ENCODE measurements at places on chromosomes 1 and 21.
A peak's percentile ranks its signal among the peaks of the same experiment; 100 is the strongest.

DNA sequence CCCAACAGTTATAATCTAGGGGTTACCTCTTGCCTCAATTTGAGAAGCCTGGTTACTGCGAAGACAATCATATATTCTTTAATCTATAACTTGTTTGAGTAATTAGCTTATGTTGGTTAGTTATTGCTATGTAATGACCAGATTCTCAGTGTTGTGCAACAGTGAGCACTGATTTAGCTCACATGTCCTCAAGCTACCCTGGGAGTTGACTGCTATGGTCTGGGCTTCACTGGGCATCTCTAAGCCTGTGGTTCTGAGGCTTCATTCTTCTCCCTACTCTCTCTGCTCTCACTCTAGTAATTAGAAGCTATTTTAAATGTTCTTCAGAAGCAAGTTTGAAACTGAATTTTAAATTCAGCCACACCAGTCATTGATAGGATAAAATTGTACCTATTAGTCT, 371.8 kb downstream of the PBX1 start:
- DNase-seq, result no peak

- DNase-seq, result no peak
Measured at GRCh38 chr21:14762327-14762726, 216.2 kb upstream of the SAMSN1 start.

DNA sequence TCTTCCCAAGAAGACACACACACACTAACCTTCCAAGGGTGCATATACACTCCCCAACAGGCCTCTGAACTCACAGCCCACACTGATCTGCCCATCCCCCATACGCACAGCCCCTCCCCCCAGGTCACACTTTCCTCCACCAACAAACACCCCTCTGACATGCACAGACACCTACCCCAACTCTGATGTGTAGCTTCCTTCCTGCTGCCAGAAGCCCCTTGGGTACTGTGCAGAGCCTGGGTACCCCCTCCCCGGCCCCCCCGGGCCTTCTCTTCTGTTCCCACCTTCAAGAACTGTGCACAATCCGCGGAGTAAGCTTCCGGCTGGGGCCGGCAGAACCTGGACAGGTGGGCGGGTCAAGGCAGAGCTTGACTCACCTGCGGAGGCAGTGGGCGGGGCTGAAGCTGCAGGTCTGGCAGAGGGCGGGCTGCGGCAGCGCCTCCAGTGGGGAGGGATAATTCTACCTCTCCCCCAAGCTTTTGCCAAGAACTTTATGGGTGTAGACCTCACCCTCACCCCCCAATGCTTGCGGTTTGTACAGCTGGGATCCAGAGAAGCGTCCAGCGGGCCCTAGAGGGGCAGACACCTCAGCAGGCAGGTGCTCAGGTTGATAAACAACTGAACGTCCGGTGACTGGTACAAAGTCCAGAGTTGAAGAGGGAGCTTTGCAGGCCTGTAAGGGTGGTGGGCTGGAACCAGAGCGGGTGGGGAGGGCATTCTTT, at the start of gene C1orf210:
TSS of gene C1orf210 (minus strand) at position 313 of the 722 bp plus-strand sequence. CDS start 2,311 bp downstream, outside the sequence.
- peak; percentile 81 for DNase-seq

DNA sequence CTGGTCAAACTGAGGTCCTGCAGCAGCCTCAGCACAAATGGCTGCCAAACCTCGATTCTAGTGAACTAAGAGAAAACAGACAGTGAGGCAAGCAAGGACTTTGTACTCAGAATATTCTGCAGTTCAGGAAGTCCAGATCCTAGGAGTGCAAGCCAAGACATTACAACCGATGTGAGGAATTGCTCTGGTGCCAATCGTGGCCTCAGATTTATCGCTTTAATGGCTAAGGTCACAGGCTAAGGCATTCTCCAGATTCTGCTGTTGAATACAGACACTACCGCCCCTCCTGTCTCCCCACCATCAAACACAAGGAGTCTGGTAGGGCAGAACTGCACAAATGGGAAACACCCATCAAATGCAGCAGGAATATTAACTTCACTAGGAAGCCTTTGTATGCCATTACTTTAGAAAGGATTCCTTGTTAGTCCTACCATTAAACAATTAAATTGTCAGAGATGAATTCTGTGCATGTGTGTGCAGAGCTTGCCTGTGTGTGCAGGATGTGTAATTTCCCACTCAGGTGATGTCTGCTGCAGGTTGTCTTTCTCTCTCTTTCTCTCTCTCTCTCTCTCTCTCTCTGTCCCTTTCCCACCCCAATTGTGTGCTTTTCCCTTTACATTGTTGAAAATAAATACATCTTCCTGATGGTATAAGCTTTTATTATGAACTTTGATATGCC, 9.2 kb upstream of the SERTAD4 start:
- no peak for DNase-seq

DNA sequence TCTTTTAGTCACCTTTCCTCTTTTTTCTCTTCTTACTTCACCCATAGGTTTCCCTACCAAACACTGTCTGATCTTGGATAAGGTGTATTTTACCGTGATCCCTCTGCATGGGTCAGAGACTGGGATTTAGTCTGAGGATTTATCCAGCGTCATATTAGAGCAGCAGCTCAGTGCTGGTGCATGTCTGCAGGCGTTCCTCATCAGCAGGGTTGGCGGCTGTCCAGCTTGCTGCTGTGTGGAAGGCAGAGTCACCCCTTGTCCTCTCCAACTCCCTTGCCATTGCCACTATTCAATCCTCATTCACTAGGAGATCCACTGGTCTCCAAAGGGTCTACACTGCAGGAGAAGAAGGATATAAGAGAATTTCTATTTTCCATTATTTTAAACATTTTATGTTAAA, 7.3 kb upstream of the FAM78B start:
- no peak for DNase-seq

DNA sequence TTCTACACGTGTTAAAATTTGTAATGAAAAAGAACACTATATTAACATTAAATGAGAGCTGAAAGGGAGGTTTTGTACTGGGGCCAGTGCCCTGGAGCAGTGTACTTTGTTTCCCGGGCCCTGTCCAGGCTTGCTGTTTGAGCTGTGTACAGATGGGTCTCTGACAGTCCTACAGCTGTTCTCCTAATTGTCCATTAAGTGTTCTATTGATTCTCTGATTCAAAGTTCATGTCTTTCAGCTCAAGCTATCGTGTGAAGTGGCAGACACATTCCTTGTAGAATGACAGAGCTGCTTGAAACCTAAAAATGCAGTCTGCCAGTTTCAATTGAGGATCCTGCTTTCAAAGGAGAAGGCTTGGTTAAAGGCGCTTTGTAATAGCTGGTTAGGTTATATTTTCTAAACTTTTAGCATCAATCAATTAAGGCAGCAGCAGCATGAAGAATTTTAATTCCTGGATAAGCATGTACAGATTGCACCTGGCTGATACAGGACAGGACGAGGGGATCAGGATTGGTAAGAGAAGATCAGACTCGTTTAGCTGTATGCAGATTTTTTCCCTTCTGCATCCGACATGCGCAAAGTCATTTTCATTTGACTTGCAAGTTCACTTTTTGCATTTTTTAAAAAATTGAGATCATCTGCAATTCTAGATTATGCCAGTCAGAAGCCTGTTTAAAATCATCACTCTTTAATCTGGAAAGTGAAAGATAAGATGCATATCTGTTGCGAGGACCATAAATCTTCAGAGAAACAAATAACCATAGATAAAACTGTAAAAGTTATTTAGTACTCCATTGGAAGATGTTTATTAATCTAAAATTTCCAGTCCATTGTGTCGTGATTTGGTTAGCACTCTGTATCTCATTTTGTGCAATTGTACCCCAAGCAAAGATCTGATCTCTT, 98.5 kb downstream of the ATG4C start:
- DNase-seq, result no peak

GRCh38 chr1:80047791-80048190, 1041.3 kb upstream of the ADGRL4 start:
- no peak for DNase-seq

- DNase-seq, result no peak
Measured at GRCh38 chr1:173276922-173277800, 70.0 kb upstream of the TNFSF4 start.

GRCh38 chr1:163178628-163179027, 24.1 kb downstream of the RGS5 start:
- no peak for DNase-seq

DNA sequence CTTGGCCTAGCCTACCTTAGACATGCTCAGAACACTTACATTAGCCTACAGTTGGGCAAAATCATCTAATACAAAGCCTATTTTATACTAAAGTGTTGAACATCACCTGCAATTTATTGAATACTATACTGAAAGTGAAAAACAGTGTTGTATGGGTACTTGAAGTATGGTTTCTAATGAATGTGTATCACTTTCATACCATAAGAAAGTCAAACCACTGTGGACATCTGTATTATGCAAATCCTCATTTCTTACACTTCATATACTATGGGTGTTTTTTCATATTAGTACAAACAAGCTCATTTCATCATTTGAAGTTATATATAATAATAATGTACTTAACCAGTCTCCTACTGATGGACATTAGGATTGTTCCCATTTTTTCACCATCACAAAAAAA, 41.2 kb downstream of the TDRD5 start:
- DNase-seq, result no peak

DNA sequence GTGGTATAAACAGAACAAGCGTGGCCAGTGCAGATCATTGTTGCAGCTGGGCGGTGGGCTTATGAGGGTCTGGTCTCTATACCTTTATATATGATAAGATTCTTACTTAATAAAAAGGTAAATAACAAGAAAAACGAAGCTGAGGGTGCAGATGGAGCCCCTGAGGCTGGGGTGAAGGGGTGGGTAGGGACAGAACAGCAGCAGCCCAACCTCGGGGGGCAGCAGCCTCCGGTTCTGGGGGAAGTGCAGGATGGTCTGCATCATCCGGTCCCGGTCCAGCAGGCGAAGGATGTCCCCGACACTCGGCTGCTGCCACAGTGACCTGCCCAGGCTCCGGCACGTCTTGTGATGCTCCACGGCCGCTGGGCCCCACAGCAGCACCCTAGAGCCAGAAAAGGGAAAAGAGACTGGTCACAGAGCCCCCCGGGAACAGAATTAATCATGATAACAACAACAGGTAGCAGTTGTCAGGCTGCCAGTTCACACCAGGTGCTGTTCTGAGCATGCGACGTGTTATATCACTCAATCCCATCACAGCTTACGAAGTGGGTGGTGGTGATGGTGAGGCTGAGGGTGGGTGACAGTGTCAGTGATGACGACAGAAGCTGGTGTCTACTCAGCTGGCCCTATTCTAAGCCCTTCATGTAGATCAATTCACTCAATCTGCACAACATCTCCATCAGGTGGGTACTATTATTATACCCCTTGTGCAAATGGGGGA, 35.5 kb downstream of the MRAP start:
- DNase-seq, result no peak

- no peak for DNase-seq
Measured at GRCh38 chr21:26495283-26495849, 77.7 kb downstream of the CYYR1 start.

DNA sequence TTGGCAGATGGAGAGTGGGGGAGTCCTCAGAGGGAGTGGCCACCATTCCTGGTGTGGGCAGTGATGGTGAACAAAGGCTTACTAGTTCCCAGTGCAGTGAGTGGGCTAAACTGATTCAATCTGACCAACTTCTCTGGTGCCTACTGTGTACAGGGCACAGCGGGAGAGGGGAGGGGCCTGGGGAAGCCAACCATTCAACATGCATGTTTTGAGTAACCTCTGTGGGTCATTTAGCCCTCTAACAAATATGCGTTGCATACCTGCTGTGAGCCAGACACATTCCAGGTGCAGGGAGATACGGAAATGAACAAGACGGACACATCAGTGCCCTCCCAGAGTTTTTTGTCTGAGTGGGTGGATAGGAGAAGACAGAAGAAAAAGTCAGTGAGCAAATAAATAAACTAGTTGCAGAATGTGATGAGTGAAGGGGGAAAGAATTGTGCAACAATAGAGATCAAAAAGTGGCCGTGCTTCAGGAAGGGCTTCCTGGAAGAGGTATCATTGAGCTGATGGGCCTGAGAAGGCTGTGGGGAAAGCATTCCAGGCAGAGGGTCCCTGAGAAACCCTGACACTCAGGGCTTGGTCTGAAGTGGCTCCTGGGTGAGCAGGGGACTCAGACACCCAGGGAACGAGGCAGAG, 78.8 kb downstream of the EPHB2 start:
- DNase-seq, result no peak

Measured in HCT116 (cell line).